ENCODE measurements at places on chromosomes 3 and 15.
A peak's percentile ranks its signal among the peaks of the same experiment; 100 is the strongest.

DNA sequence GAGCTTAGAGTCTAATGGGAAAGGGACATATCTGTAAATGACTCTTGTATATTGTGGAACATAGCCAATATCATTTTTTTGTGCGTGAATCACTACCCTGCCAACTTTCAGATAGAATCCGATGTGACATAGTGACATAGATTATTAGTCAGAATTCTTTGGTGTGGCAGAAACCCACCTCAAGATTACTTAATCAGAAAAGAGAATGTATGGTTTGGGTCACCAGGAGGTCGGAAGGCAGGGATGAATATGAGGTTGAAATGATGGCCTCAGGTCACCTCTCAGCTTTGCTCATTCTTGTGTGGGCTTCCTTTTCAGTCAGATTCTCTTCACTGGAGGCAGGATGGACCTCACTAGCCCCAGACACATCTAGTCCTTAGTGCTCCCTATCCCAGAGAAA is 41.4 kb downstream of the SNAPC5 start:
- no peak for DNase-seq
- H3K27ac ChIP-seq, result no peak overlapping the region
- H3K27me3 ChIP-seq, result no peaks in the 10 kb centered on the region
- H3K4me3 ChIP-seq, result no peak overlapping the region
- no peaks in the 10 kb centered on the region for H3K4me1 ChIP-seq

- no peak overlapping the region for H3K4me3 ChIP-seq
- no peaks in the 10 kb centered on the region for H3K27me3 ChIP-seq
- DNase-seq, result no peak
- no peaks in the 10 kb centered on the region for H3K36me3 ChIP-seq
- peaks cover 87% of the 10 kb centered on the region for H3K4me1 ChIP-seq
- H3K27ac ChIP-seq, result peak overlapping the region; percentile 77
Measured at GRCh38 chr3:63973406-63973805, 49.9 kb downstream of the PSMD6 start.

- no peaks in the 10 kb centered on the region for H3K36me3 ChIP-seq
- no peaks in the 10 kb centered on the region for H3K27me3 ChIP-seq
- no peak for DNase-seq
- H3K27ac ChIP-seq, result no peak overlapping the region
- H3K4me1 ChIP-seq, result no peaks in the 10 kb centered on the region
Measured at GRCh38 chr3:171890398-171890797, 47.2 kb downstream of the TMEM212 start.

- H3K4me1 ChIP-seq, result peaks cover 72% of the 10 kb centered on the region
- no peak overlapping the region for H3K4me3 ChIP-seq
- DNase-seq, result no peak
- no peaks in the 10 kb centered on the region for H3K27me3 ChIP-seq
- H3K36me3 ChIP-seq, result no peaks in the 10 kb centered on the region
Measured at GRCh38 chr3:159821110-159821509, 167.5 kb upstream of the IL12A start.

DNA sequence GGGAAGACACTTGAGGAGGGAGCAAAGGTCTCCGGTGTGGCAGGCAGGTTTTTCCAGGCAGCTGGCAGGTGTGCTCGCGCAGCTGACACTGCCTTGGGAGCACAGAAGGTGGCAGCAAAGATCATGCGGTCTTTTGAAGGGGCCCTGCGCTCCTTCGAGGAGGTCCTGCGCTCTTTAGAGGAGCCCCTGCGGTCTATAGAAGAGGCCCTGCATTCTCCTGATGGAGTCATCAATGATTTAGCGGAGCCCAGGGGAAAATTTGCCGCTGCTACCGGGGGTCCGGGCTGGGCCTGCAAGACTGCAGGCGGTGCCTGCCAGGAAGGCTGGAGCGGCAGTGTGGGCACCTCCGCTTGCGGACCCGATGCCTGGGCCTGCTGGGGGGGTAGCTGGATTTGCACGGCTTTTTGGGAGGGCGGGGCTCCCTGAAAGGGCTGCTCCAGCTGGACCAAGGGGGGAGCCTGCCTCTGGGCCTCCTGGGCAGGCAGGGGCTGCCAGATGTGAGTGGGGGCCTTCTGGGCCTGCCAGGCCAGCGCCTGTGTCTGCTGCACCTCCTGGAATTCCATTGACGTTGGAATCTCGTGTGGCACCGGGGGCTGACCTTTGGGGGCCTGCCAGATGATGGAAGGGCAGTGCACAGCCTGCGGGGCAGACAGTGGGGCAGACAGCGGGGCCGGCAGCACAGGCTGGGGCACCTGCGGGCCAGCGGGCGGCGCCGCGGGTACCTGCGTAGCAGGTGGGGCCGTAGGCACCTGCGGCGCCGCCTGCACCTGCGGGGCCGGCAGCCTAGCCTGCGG is 2.1 kb downstream of the MAGEL2 start:
- peaks cover 3% of the 10 kb centered on the region for H3K27me3 ChIP-seq
- H3K36me3 ChIP-seq, result no peaks in the 10 kb centered on the region
- H3K4me3 ChIP-seq, result no peak overlapping the region
- no peaks in the 10 kb centered on the region for H3K4me1 ChIP-seq
- no peak overlapping the region for H3K27ac ChIP-seq

GRCh38 chr3:147333098-147333497 is 73.2 kb downstream of the ZIC4 start:
- DNase-seq, result no peak
- no peak overlapping the region for H3K27ac ChIP-seq
- H3K4me3 ChIP-seq, result no peak overlapping the region
- no peaks in the 10 kb centered on the region for H3K27me3 ChIP-seq
- H3K36me3 ChIP-seq, result no peaks in the 10 kb centered on the region

GRCh38 chr15:85274315-85275050 is 105.9 kb upstream of the AKAP13 start:
- no peak overlapping the region for H3K4me3 ChIP-seq
- H3K4me1 ChIP-seq, result no peaks in the 10 kb centered on the region
- DNase-seq, result no peak
- H3K27me3 ChIP-seq, result no peaks in the 10 kb centered on the region

GRCh38 chr15:38563723-38564519 is 693 bp downstream of the RASGRP1 start:
- peak overlapping the region; percentile 64 for H3K4me3 ChIP-seq
- H3K27me3 ChIP-seq, result peaks cover 25% of the 10 kb centered on the region
- H3K36me3 ChIP-seq, result no peaks in the 10 kb centered on the region
- no peak for DNase-seq
- no peak overlapping the region for H3K27ac ChIP-seq
- peaks cover 15% of the 10 kb centered on the region for H3K4me1 ChIP-seq

DNA sequence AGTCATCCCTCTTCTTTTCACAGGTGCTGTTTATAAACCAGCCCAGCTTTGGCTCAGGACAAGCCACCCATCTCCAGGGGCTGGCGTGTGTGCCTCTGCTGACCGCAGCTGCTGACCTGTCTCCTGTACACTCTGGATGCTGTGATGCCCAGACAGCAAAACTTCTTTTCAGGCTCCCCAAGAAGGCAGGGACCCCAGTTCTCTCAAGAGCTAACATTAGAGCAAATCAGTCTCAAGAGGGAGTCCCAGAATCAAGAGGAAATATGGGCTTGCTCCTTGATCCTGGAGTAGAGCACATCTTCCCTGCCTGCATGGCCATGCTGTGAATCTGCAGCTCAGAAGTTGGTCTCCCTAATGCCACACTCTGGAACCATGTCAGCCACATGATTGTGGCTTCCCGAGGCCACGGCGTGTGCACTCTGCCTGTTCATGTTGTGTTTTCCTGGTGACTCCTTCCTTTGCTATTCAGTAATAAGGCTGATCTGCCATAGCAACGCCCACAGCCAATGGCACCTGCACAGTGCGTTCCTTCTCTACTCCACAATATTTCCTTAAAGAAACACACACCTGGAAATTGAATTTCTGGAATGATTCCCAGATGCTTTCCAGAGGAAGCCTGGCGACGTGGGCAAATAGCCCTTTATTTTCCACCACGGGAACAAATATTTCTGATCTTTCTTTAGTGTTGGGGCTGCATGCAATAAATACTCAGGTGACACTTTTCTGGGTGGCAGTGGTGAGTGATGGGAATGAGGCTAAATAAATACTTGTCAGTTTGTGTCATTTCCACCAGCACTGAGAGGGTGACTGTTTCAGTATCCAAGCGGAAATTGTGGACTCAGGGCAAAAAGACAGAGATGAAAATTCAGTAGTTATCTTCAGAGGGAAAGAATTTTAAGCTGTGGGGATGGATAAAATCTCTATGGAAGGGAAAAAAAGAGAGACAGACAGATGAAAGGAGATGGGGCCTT is 21.9 kb upstream of the THSD4 start:
- peaks cover 4% of the 10 kb centered on the region for H3K27me3 ChIP-seq
- no peaks in the 10 kb centered on the region for H3K36me3 ChIP-seq
- no peaks in the 10 kb centered on the region for H3K4me1 ChIP-seq

DNA sequence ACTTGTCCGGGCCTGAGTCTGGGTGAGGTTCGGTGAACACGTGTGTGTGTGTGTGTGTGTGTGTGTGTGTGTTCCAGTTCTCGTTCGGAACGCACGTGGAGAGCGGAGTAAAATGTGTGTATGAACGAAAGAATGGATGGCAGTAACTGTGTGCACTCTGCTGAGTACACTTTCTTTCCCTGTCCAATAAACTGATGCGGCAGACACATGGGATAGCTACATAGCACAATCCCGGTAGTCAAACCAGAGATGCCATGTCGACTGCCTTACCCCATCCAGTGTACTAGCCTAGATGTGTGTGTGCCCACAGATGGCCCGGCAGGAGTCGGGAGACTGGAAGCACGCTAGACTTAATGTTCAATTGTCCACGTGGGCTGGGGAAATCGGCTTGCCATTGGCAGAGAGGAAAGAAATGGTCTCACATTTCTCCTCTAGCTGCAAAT is 507 bp upstream of the GOLIM4 start:
- H3K4me3 ChIP-seq, result peak overlapping the region; percentile 96
- H3K27me3 ChIP-seq, result no peaks in the 10 kb centered on the region
- peaks cover 40% of the 10 kb centered on the region for H3K4me1 ChIP-seq

GRCh38 chr3:71725271-71725991 is at the start of gene EIF4E3:
Gene EIF4E3, minus strand, starts transcription at chr3:71725402. Its CDS starts 35 bp downstream, at chr3:71725367.
- no peaks in the 10 kb centered on the region for H3K27me3 ChIP-seq
- peaks cover 15% of the 10 kb centered on the region for H3K4me1 ChIP-seq
- peak within 1 kb of the TSS; percentile 81 for H3K27ac ChIP-seq
- peak within 1 kb of the TSS; percentile 66 for H3K4me3 ChIP-seq
- peak; percentile 70 for DNase-seq
- H3K36me3 ChIP-seq, result no peaks in the 10 kb centered on the region

GRCh38 chr3:101143012-101143411 is 149.8 kb upstream of the ABI3BP start:
- DNase-seq, result no peak
- no peak overlapping the region for H3K4me3 ChIP-seq
- no peaks in the 10 kb centered on the region for H3K36me3 ChIP-seq
- H3K27me3 ChIP-seq, result no peaks in the 10 kb centered on the region
- H3K4me1 ChIP-seq, result peaks cover 33% of the 10 kb centered on the region

DNA sequence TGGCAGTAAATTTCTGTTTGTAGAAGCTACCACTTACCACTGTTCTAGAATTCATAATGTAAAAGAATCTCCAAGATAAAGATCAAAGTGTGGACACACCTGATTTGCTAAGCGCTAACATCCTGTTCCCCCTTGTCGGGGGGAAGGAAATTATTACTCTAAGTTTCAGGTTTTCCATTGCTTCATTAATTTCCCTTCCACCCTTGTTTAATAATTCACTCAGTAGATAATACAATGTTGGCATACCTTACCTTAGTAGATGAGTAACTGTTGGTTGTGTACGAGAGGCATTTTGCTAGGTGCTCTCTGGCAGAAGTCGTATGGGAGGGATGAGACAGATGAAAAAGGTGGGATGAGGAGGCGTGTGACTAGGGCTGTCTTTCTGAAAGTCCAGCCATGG is 641.2 kb upstream of the ARRDC4 start:
- H3K27ac ChIP-seq, result no peak overlapping the region
- no peaks in the 10 kb centered on the region for H3K4me1 ChIP-seq
- DNase-seq, result no peak
- H3K4me3 ChIP-seq, result no peak overlapping the region

- peak overlapping the region; percentile 56 for H3K27ac ChIP-seq
- no peaks in the 10 kb centered on the region for H3K36me3 ChIP-seq
Measured at GRCh38 chr3:47612178-47612577, 33.5 kb upstream of the CSPG5 start.

DNA sequence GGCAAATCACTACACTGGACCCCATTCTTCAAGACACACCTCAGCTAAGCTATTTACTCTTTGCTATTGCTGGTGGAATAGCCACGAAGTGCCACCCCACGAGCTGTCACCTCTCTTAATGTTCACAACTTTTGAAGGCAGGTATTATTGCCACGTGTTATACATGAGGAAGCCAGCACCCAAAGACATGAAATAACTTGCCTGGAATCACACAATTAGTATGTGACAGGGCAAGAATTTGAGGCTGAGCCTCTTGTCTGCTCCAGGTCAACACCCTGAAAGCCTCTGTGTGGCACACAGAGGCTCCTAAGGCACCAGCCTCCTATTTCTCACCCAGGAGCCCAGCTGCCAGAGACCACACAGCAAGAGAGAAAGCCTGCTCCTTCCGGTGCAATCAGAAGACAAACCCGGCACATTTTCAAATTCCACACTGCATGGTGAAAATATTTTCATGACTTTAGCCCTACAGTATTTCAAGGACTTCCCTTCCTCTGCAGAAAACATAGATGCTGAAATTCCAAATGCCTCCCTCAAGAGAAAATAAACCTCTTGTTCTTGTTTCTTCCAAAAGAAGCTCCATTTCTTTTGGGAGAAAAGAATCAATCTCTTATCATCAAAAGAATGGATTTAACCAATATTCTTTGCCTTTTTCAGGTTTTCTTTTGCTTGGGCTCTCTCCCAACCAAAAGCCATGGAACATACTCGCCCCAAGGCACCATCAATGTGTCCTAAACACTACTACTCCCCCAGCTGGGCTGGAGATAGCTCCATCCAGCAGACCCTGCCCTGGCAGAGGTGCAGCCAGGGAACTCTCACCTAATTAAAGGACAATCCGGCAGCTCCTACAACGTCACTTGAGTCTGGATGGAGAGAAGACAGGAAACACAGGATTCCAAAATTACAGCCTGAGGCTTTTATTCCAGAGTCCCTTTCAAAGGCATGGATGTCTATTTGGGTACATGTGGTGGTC is 84.7 kb upstream of the THBS1 start:
- DNase-seq, result no peak
- H3K36me3 ChIP-seq, result no peaks in the 10 kb centered on the region
- no peak overlapping the region for H3K4me3 ChIP-seq
- peak overlapping the region; percentile 72 for H3K27ac ChIP-seq

GRCh38 chr15:94297558-94297957 is 66.2 kb downstream of the MCTP2 start:
- DNase-seq, result no peak
- no peaks in the 10 kb centered on the region for H3K27me3 ChIP-seq
- H3K4me3 ChIP-seq, result no peak overlapping the region
- peaks cover 7% of the 10 kb centered on the region for H3K4me1 ChIP-seq
- H3K27ac ChIP-seq, result no peak overlapping the region
- H3K36me3 ChIP-seq, result no peaks in the 10 kb centered on the region

GRCh38 chr3:194042927-194043326 is 93.0 kb upstream of the HES1 start:
- H3K36me3 ChIP-seq, result no peaks in the 10 kb centered on the region
- H3K27me3 ChIP-seq, result no peaks in the 10 kb centered on the region
- no peaks in the 10 kb centered on the region for H3K4me1 ChIP-seq

Data from sigmoid colon (tissue), 7 donors.